ENCODE measurements at places on chromosomes 2 and 18.

DNA sequence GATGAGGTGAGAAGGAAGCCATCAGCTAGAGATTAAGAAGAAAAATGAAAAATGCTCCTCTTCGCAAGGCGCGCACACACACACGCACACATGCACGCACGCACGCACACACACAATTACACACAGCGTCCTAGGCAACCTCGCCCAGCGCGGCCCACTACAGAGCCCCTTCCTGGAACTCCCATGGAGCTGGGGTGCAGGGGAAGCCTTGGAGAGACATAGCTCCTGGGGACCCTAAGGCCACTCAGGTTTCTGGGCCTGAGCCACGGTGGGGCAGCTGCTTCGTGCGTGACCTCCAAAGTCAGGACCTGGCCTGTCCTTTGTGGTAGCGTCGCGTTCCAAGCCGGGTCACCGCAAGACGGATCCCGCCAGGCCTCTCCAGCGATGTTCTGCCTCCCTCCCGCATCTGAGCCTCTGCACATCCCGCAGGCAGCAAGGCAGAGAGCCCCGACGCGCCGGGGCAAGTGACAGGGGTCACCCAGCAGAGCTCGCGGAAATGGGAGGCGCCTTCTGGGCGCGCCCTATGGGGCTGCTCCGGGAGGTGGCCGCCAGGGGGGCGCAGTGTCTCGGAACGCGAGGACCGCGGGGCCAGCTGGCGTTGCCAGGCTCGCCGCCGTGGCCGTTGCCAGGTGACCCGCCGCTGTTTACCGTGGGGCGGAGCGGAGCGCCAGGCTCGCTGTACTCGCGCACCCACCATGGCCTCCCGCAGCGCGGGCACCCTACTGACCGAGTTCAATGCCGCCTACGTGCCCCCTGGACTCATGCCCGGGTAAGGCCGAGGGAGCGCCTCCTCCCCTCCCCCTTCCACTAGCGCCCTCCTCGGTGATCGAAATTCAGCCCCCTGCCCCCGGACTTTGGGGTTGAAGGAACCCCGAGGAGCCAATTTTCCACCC, 79.0 kb downstream of the CIB4 start:
- peak; percentile 26 for DNase-seq

DNA sequence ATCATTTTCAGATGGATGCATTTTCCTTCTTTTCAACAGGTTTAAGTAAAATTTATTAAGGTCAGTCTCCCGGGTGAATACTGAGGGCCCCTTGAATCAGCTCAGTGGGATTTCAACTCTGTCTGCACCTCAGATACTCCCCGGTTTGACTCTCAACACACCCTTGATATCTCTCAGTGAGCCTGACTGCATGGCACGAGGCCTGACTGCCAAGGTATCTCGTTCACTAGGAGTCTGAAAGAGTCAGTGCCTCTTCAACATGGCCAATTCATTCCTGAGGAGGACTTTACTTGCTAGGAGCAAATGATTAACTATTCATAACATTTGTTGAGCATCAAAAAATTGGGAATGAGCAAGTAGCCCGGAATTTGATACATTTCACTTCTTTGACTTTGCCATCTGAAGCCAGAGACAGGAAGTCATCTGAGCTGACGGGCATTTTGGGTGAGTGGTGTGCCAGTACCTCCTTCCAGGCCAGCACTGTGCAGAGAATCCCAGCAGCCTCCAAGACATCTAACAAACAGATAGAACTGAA, 81.0 kb downstream of the VAPA start:
- DNase-seq = no peak

GRCh38 chr2:12895017-12895416, 178.3 kb downstream of the TRIB2 start:
- no peak for DNase-seq

DNA sequence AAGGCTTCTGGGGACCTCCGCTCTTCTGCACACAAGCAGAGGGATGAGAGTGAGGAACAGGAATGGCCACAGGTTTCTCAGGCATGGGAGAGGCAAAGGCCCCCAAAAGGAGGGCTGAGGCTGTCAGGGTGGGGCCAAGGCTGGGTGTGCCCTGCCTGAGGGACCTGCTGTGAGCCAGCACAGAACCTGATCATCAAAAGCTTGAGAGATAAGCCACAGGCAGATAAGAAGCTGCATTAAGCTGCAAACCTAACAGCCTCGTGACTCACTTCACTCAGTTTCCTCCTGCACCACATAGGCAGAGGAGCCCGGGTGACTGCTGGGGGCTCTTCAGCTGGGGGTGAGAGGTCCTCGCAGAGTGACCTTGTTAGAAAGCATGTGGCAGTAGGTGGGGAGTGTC, 64.5 kb upstream of the LAPTM4A start:
- no peak for DNase-seq

DNA sequence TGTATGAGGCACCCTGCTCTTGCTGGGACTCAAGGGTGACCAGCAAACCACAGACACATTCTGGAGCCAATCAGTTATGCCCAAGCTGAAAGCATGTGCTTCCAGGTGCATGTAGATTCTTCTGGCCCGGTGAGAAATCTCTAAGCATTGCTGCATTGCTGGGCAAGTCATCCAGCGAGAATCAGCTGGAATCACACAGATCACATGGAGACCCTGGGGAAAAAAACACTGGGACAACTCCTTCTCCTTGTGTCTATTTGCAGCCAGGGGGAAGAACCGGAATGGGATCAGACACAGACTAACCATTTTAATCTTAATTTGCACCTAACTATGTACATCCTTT, 119.7 kb upstream of the KLF7 start:
- DNase-seq = no peak
